ENCODE measurements at places on chromosomes 1 and 21. TPM values are rescaled to one million over a fixed set of nuclear protein-coding genes. Genes with fewer than 3 reads are reported as not detected.
A peak's percentile ranks its signal among the peaks of the same experiment; 100 is the strongest.

Gene OR6N1
- not detected for total RNA-seq

Gene SERPINC1
- total RNA-seq = 0.30 TPM

Gene RAB3B
- total RNA-seq = 0.09 TPM

Gene RASSF5
- 240 TPM for total RNA-seq

Gene ANKRD65
- total RNA-seq = 0.17 TPM

Gene AVPR1B
- total RNA-seq = not detected

Gene C1orf94
- total RNA-seq = not detected

Gene ATPAF1
- total RNA-seq = 47.5 TPM

Gene SPRR3
- not detected for total RNA-seq

Gene LIN28A
- not detected for total RNA-seq

- H3K27ac ChIP-seq = peak overlapping the region; percentile 3
- no peaks in the 10 kb centered on the region for H3K36me3 ChIP-seq
- peaks cover 14% of the 10 kb centered on the region for H3K4me1 ChIP-seq
- no peak overlapping the region for H3K4me3 ChIP-seq
- no peaks in the 10 kb centered on the region for H3K27me3 ChIP-seq
Measured at GRCh38 chr1:91725618-91725988, 160.3 kb downstream of the TGFBR3 start.

- peaks cover 73% of the 10 kb centered on the region for H3K4me1 ChIP-seq
- H3K27me3 ChIP-seq = no peaks in the 10 kb centered on the region
- peak overlapping the region; percentile 48 for H3K27ac ChIP-seq
- no peak for DNase-seq
- H3K4me3 ChIP-seq = peak overlapping the region; percentile 49
- peaks cover 3% of the 10 kb centered on the region for H3K36me3 ChIP-seq
Measured at GRCh38 chr1:19605967-19606366, 38.1 kb upstream of the NBL1 start.

DNA sequence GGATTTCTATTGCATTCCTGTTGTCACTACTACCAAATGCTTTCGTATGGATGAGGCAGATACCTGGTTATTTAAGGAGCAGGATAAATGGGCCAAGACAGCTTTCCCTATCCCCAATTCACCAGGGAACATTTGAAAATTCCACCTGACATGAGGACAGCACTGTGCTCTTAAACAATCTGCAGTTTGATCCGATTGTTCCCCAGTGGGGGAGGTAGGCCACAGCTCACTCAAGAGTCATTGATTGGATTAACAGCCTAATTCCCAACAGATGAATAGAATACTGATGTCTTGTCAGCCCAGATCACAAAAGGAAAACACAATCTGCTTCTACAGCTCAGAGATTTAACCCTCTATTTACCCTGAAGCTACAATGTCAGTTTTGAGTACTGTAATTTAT, 123.9 kb downstream of the LHX4 start:
- H3K27ac ChIP-seq = no peak overlapping the region
- peaks cover 4% of the 10 kb centered on the region for H3K4me1 ChIP-seq
- no peak overlapping the region for H3K4me3 ChIP-seq
- H3K27me3 ChIP-seq = no peaks in the 10 kb centered on the region
- DNase-seq = no peak

GRCh38 chr1:50424884-50425375, 1.7 kb upstream of the DMRTA2 start:
- peak overlapping the region; percentile 94 for H3K4me3 ChIP-seq
- peaks cover 88% of the 10 kb centered on the region for H3K27me3 ChIP-seq

GRCh38 chr1:31583082-31583994, 7.0 kb downstream of the TINAGL1 start:
- DNase-seq = no peak
- H3K4me1 ChIP-seq = no peaks in the 10 kb centered on the region
- no peaks in the 10 kb centered on the region for H3K36me3 ChIP-seq
- H3K27me3 ChIP-seq = no peaks in the 10 kb centered on the region
- H3K4me3 ChIP-seq = no peak overlapping the region

- H3K27ac ChIP-seq = no peak overlapping the region
- H3K36me3 ChIP-seq = no peaks in the 10 kb centered on the region
- DNase-seq = no peak
- no peak overlapping the region for H3K4me3 ChIP-seq
- H3K4me1 ChIP-seq = no peaks in the 10 kb centered on the region
Measured at GRCh38 chr1:167864392-167865032, 49.4 kb downstream of the ADCY10 start.

- no peaks in the 10 kb centered on the region for H3K36me3 ChIP-seq
- no peak for DNase-seq
- no peaks in the 10 kb centered on the region for H3K4me1 ChIP-seq
- H3K4me3 ChIP-seq = no peak overlapping the region
- peaks cover 6% of the 10 kb centered on the region for H3K27me3 ChIP-seq
Measured at GRCh38 chr1:100670083-100670482, 49.5 kb upstream of the VCAM1 start.

- H3K4me1 ChIP-seq = peaks cover 13% of the 10 kb centered on the region
- no peak overlapping the region for H3K27ac ChIP-seq
Measured at GRCh38 chr1:154886281-154887015, 16.4 kb upstream of the KCNN3 start.

GRCh38 chr1:3469104-3469848, 14.8 kb downstream of the ARHGEF16 start:
- H3K27me3 ChIP-seq = no peaks in the 10 kb centered on the region
- no peak for DNase-seq
- H3K4me1 ChIP-seq = no peaks in the 10 kb centered on the region
- H3K36me3 ChIP-seq = no peaks in the 10 kb centered on the region
- no peak overlapping the region for H3K27ac ChIP-seq

DNA sequence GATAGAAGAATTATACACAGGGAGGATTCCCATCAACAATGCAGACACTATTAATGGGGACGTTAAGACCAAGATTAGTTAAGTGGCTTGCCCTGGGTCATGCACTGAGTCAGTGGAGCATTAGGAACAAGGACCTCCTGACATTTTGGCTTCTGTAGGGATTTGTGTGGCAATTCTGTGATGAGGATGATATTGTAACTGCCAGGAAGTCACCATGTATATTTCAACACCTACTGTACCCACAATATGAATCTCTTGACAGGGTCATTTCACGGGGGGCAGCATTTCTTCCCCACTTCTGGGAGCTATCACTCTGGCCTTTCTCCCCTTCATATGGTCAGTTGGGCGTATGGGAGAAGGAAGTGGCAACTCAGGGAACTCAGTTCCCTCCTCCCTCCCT, 134.9 kb downstream of the RUNX1 start:
- no peak overlapping the region for H3K27ac ChIP-seq
- DNase-seq = no peak
- no peaks in the 10 kb centered on the region for H3K36me3 ChIP-seq

DNA sequence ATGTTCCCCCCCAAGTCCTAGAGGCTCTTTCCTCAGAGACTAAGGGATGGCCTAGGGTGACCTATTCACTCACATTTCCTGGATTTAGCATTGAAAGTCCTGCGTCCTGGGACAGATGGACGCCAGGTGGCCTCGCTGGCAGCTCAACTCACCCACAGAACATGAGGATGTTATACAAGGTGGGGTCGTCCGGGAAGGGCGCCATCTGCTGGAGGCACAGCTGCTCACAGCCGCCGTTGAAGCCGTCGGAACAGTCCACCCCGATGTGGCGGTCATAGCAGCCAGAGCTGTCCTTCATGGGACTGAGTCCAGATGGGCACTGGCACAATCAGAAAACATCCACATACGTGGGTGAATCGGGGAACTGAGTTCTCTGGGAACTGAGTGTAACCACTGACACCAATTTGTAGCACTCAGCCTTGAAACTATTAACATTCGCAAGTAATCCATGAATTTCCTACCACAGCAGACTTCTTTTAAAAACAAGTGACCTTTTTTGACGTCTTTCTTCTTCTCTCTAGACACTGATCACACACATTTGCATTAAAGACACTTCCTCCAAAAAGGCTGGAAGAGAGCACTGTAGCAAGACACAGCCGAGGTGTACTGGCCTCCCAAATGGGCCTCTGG, 215.4 kb downstream of the ASTN1 start:
- H3K4me3 ChIP-seq = no peak overlapping the region
- H3K36me3 ChIP-seq = no peaks in the 10 kb centered on the region
- no peak overlapping the region for H3K27ac ChIP-seq
- no peaks in the 10 kb centered on the region for H3K4me1 ChIP-seq

DNA sequence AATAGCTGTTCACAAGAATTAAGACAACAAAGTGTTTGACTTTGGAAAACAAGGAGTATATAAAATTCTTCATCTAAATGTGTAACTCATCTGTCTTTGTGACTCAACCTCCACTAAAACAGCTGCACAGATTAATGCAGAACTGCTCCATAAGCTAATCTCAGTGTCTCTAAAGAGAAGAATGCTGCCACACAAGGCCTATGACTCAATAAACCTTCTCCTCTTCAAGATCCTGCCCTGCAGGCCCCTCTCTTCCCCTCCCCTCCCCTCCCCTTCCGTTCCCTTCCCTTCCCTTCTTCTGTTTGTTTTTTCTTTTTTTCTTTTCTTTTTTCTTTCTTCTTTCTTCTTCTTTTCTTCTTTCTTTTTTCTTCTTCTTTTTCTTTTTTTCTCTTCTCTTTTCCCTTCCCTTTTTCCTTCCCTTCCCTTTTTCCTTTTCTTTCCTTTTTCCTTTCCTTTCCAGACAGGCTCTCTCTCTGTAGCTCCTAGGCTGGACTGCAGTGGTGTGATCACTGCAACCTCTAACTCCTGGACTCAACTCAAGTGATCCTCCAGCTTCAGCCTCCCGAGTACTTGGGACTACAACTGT, 1052.8 kb downstream of the BRINP3 start:
- H3K27me3 ChIP-seq = no peaks in the 10 kb centered on the region
- H3K4me3 ChIP-seq = no peak overlapping the region
- no peak for DNase-seq
- no peaks in the 10 kb centered on the region for H3K4me1 ChIP-seq
- H3K36me3 ChIP-seq = peaks cover 2% of the 10 kb centered on the region

DNA sequence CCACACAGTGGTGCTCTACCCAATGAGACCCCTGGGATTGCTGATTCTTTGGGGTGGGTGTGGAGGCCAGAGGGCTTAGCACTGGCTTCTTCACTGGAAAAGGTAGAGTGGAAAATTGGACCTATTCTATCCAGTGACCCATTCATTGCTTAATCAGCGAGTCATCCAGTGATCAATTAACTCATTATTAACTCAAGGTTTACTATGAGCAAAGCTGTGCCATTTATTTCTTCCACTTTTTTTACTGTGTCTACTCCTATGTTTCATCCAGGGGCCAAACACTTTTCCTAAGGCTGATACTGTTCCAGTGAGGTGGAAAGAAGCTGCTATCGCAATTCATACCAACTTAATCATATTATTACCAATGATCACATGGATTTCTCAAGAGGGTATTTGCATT, 363.9 kb downstream of the RPS6KC1 start:
- H3K27me3 ChIP-seq = peaks cover 11% of the 10 kb centered on the region
- no peak overlapping the region for H3K4me3 ChIP-seq
- H3K4me1 ChIP-seq = no peaks in the 10 kb centered on the region
- H3K27ac ChIP-seq = no peak overlapping the region
- DNase-seq = no peak
- no peaks in the 10 kb centered on the region for H3K36me3 ChIP-seq

- DNase-seq = no peak
- H3K27ac ChIP-seq = peak overlapping the region; percentile 7
- no peak overlapping the region for H3K4me3 ChIP-seq
- H3K36me3 ChIP-seq = no peaks in the 10 kb centered on the region
- H3K27me3 ChIP-seq = peaks cover 12% of the 10 kb centered on the region
Measured at GRCh38 chr1:16077406-16078245, 4.2 kb upstream of the FAM131C start.

DNA sequence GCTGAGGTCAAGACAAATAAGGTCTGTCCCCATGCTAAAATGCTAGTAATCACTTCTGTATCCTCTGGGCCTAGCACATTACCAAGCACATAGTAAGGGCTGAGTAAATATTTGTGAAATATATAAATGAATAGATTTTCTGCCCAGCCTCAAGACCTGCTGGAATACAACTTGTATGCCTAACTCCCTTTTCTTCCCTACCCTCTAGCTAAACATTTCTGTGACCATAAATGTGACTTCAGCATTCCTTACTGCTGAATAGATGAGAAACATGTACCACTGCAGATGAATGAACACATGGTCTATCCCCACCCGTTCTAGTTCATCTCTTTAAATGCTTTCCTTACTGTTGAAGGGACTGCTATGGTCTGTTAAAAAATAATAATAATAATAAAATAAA, 209.0 kb upstream of the HOOK1 start:
- H3K4me3 ChIP-seq = no peak overlapping the region
- no peaks in the 10 kb centered on the region for H3K27me3 ChIP-seq

DNA sequence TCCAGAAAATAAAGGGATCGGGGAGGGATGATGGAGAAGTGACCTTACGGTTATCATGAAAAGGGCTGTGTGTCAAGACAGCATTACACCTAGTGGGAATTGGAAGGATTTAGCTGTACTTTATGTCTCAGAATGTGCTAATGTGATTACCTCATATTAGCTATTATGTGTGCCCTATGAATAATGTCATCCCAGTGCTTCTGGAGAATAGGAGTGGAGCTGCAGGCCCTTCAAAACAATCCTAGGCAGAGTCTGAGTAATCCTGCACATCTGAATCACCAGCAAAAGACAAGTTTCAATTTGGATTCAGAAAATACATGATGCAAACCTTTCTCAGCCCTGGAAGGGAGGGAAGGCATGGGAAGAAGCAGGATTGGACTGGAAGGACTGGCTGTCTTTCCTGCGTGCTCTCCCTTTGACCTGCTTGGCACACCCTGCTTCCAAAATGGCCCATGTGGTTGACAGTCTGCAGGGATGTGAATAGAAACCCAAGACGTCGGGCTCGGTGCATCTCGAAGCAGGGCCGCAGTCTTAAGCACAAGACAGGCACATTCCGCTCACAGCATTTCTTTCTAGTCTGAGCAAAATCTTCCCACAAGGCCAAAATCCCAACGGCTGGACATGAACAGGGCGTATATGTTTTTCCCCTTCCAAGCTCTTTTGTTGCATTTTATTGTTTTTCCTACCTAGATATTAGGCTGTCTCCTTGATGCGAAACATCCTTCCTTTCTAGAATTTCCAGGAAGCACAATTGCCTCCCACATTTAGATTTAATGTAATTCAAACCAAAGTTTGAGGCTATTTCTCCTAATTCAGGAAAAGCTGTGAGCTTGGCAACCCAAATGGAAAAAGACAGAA, 54.3 kb upstream of the TARBP1 start:
- H3K27me3 ChIP-seq = peaks cover 16% of the 10 kb centered on the region
- H3K36me3 ChIP-seq = no peaks in the 10 kb centered on the region
- no peak overlapping the region for H3K4me3 ChIP-seq
- no peak for DNase-seq
- H3K27ac ChIP-seq = no peak overlapping the region

DNA sequence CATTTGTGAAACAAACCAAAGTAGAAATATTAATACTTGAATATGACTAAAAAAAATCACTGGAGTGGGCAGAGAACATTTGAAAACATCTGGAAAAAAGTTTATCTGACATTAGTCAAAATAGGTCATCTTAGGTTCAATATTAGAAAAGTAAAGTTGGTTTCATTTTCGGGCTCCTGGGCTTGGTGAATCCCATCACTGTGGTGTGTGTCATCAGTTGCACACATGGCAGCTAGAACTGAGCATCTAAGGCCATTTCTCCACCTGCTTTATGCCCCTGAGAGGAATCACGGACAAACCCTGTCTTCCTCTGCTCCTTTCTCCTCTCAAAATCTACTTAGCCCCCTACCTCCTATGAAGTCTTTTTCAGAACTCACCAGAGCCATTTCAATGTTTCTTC, 5.4 kb downstream of the HSD11B1 start:
- H3K36me3 ChIP-seq = no peaks in the 10 kb centered on the region
- peak overlapping the region; percentile 71 for H3K4me3 ChIP-seq
- H3K27me3 ChIP-seq = no peaks in the 10 kb centered on the region
- H3K27ac ChIP-seq = peak overlapping the region; percentile 69
- H3K4me1 ChIP-seq = peaks cover 62% of the 10 kb centered on the region

Measured in activated T-cell treated with anti-CD3 and anti-CD28 coated beads, Interleukin-2, amount 50 U/mL, for 72 hours (primary cell).